ENCODE measurements at places on chromosomes 5 and 9.

GRCh38 chr5:84680908-84681307 is 296.2 kb upstream of the EDIL3 start:
- DNase-seq: no peak

GRCh38 chr5:159392871-159393270 is 62.6 kb upstream of the IL12B start:
- no peak for DNase-seq

GRCh38 chr9:38486056-38486615 is 61.9 kb upstream of the IGFBPL1 start:
- no peak for DNase-seq

- DNase-seq: no peak
These were observed 110.6 kb downstream of the PLPPR1 start for GRCh38 chr9:101139082-101139481.

DNA sequence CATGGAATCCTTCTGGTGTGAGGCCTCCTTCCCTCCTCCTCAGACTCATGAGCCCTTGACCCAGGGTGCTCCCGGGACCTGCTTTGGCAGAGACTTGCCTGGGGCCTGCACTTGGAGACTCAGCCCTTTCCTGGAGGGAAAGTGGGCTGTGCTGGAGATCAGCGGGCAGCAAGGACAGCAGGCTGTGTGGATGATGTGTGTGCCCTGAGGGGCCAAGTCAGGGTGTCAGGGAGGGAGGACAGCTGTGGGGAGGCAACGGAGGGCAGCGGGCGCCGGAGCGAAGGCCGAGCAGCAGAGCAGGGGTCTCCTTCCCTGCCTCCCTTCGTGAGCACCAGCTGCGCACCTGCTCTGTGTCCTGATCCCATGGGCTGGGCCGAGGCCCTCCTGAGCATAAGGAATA is 6.1 kb upstream of the CSF2 start:
- DNase-seq: no peak

DNA sequence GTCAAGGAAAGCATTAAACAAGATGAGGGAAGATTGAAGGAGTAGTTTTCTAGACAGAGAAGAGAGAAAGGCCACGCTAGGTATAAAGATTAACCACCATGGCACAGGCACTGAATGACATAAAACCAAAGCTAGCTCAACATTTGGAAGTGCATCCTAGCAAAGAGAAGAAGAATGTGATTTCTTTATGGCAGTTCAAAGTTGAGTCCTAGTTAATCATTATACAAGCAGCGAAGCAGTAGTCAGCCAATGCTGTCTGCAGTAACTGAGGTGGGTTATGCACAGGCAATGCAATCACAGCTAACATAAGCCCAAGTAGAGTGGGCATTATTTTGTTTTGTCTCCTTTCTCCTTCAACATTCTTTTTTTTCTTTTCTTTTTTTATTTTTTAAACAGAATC is 24.0 kb upstream of the ANKRD31 start:
- no peak for DNase-seq

GRCh38 chr9:19788614-19789271 is at the start of gene SLC24A2:
TSS of gene SLC24A2 (minus strand) at chr9:19789037.
- no peak for DNase-seq

DNA sequence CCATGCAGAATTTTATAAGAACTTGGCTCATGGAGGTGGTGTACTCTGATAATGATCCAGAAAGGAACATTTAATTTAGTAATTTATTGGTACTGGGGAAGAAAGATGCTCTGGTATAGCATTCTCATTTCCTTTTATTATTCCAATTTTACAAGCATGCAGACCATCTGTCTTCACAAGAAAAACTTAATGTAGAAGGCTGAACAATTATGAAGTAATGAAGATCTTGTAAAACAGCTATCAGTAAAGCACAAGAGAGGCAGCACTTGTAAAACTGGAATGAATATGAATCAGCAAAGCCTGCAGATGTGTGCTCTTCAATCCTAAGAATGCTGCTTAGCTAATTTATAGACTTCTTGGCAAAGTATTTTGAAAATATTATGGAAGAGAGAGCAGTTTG is 300.0 kb downstream of the YTHDC2 start:
- no peak for DNase-seq

DNA sequence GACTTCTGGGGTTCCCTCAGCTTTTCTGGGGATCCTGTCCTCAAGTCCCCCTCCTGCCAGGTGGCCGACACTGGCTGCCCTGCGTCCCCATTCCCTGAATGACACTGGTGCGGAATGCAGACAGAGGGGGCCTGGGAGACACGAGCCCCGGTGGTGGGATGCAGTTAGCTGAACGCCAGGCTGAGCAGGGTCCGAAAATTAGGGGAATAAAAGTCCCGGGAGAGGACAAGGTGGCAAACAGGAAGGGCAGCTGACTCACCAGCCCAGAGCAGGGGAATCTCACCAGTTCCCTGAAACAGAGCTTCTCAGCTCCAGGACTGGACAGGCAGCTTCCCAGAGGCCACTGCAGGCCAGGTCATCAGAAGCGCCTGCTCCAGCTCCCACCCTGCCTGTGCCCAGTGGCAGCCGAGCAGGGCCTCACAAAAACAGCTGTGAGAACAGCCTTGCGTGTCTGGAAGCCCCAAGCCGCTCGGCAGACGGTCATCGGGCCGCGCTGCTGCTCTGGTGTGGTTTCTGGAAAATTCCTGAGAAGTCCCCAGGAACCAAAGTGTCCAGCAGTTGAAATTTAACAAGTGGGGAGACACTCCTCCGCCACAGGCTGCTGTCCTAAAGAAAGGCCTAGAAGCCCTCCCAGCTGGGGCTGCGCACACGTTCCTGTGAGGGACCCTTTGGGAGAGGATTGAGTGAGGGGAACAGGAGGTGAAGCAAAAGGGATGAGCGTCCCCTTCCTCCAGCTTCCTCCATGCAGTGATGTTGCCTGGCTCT is 47.6 kb upstream of the EXOC3 start:
- no peak for DNase-seq

DNA sequence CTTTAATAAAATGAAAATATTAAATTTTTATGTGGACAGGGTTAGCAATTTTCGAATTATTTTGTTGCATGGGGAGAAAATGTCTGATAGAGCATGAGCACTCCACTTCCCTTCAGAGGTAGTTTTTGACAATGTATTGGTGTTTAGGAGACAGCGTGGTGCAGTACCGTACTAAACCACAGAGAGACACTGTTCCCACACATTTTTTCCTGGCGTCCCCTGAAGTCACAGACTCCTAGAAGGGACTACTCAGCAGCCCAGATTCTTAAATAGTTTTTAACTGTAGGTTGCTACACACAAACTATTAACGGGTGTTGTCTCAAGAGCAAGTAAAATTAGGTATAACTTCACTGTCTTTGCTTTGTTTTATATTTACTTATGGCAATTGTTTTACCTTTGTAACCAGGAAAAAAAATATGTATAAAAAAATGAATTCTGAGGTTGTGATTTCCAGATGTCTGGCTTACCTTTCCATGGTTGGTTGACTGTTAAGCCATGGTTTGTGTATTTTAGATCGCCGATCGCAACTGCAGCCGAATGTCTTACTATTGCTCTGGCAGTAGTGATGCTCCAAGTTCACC is 171.2 kb downstream of the DOCK8 start:
- DNase-seq: peak; percentile 68

GRCh38 chr5:104186100-104186499 is 623.5 kb upstream of the NUDT12 start:
- DNase-seq: no peak

DNA sequence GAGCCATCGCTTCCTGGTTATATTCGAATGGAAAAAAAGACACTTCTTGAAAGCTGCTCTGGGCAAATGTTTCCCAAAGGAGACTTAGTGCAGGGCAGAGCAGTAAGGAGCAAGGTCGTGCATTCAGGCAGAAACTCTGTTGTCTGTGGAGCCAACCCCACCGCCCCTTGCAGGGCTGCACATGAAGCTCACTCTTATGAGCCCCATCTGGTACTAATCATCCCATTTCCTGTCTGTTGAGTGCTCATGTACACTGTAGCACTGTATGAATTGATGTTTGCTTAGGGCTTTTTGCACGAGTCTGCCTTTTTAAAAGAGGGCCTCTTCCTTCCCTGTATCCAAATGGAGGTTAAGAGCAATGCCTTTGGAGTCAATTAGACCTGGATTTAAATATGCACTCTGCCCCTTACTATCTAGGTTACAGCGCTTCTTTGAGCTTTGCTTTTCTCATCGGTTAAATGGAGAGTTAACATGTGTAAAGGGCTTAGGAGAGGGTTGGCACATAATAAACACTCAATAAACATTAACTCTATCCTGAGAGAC is 25.4 kb downstream of the HMHB1 start:
- no peak for DNase-seq

GRCh38 chr9:136053757-136054142 is 41.3 kb downstream of the NACC2 start:
- no peak for DNase-seq

- DNase-seq: peak; percentile 89
These were observed 212.3 kb downstream of the ERCC6L2 start for GRCh38 chr9:96087669-96088299.

DNA sequence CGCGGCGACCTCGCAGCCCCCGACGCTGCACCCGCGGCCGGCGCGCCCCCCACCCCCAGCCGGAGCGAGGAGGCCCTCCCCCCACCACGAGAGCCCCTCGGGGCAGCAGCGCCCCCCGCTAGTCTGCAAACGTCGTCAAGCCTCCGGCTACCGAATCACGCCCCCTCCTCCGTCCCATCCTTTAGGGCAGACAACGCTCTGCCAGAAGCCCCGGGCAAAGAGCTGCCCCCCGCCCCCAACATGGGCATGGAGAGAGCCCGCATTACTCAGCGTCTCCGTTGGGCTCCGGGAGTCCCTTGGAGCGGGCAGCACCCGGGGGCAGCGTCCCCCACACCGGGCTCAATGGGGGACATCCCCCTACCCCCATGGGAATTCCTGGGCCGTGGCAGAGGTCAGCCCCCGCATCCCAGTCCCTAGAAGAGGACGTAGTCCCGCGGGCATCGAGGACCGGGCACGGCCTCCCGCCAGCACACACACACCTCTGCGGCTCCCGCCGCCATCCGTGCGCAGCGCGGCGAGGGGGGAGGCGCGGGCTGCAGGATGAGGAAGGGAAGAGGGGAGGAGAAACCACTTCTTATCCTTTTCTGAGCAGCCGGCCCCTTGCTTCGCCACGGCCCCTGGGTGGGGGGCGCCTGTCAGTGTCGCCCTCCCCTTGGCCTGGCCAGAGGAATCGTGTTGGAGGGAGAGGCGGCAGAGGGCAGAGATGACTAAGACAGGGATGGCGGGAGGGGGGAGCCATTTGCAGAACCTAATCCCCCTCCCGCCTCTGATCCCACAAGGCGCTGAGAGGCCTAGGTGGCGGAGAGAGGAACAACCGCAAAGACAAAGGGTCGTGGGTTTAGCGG is 750 bp downstream of the DNM1 start:
- DNase-seq: no peak

GRCh38 chr5:64838376-64838775 is 69.6 kb downstream of the CWC27 start:
- DNase-seq: no peak

DNA sequence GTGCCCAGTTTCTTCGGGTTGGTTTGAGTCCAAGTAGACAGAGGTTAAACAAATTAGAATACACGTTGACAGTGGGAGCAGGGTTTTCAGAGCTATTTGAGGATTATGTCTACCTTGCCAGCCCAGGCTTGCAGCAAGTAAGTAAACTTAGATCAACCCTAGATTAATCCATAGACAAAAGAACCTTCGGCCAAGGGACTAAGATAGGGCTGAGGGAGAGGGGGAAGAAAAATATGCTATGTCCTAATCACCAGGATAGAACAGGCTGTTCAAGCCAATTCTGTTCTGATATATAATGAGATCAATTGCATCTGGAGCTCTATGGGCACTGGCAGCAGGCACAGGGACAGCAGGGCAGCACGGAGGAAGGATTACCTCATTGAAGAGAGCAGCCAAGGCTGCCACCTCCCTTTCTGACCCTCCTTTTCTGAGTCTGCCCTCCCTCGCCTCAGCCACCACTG is 377.7 kb downstream of the PIK3R1 start:
- no peak for DNase-seq

DNA sequence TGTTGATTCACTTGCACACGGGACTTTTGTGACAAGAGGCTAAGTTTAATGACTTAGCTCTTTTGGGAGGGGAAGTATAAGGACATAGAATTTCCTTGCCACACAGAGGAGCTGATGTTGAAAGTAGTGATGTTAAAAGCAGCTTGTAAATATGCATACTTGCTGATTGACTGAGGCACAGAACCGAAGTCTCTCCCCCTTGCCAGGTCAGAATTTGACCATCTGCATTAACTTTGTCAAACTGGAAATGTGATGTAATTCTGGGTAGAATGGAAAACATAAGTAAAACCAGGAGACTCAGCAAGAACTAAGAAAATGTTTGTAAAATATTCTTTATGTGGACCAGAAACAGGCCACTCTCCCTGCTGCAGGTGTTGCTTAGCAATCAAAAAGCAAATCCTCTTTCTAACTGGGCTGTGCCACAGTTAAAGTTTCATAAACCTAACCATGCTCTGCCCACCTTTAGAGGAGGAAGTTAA is 284.2 kb downstream of the NR3C1 start:
- DNase-seq: no peak

DNA sequence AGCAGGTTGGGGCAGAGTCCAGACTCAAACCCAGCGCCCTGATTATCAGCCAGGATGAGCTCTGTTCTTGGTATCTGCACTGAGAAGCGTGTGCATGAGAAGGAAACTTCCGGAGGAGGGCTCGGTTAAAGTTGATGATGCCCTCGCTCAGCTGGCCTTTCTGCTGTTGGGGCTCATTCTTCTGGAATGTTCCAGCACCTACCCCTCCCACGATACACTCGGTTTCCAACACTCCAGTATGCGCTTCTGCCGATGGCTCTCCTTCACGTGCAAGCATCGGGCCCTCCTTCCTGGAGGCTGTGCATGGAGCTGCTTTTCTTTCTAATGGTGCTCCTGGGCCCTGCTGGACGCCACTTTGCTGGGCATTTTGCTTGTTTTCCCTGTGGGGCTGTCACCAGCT is 134.0 kb downstream of the RXRA start:
- no peak for DNase-seq

GRCh38 chr5:76735762-76736545 is 20.0 kb downstream of the F2R start:
- DNase-seq: no peak

GRCh38 chr9:114678795-114679194 is 3.2 kb downstream of the TEX48 start:
- DNase-seq: no peak

DNA sequence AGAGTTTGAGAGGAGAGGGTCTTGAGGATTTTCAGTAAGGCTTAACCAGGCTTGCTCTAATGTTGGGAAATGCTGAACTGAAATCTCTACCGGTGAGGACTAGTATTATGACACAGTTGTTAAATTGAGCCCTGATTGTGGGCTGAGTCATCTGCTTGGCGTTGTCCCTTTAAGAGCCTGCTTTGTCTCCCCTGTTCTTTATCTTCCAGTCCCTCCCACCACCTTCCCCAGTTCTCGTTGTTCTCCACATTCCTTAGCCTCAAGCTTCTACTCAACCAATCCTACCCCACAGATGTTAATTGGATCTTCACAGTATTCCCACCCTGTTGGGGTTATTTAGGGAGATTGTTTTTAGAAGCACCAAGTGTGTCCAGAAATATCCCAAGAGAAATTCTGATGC is 57.6 kb downstream of the ANKRD55 start:
- peak; percentile 70 for DNase-seq

All from NT2/D1 (cell line).